ENCODE measurements at places on chromosomes 5 and 9. TPM values are rescaled to one million over a fixed set of nuclear protein-coding genes. Genes with fewer than 3 reads are reported as not detected.

DNA sequence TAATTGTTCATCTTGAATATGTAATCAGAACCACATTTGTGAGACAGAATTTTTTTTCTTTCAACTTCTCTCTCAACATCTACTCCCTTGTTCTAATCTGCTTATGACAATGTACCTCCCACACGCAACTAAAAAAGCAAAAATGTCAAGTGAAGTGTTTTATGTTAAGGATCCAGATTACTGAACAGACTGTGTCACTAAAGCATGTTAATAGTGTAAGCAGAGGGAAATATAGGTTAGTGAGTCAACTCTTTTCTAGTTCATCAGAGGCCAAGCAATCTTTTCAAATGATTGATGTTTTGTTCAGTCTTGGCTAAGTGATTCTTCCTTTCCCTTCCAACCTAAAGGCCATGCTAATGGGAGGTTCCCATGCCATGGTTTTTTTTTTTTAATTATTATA, 34.7 kb upstream of the IDNK start:
- DNase-seq: no peak

DNA sequence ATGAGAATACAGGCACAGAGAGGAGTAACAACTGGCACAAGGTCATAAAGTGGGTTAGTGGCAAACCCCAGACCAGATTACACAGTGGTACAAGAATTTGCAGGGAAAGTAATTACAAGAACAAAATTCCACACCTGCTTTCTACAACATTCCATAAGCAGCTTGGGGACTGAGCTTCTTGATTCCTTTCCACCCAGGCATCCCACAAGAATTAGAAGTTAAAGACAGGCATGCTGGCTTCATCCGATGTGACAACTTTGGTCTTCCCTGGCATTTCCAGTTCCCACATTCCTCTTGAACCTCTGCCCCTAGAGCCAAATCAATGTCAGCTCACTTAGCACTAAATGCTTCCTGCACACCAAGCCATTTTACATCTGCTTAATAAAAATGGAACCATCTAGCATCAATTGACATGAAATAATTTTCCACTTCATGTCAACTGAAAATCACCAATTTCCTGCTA, 435.8 kb upstream of the PAPPA start:
- no peak for DNase-seq

DNA sequence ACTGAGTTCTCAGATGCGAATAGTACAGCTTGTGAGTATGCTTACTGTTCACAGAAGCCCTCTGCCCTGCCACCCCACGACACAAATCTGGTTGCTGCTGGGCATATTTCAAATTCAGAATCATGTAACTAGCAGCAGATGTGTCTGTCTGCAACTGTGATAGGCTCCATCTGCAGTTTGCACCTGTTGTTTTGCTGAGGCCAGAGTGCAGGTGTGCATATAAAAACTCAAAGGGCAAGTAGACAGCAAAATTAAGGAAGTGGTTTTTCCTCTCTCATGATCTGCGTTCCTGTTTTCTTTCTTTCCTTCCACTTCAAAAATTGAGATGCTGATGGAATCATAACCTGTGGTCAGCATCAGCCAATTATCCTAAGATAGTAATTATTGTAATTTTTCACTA, 1000.5 kb downstream of the PTPRD start:
- DNase-seq: no peak

DNA sequence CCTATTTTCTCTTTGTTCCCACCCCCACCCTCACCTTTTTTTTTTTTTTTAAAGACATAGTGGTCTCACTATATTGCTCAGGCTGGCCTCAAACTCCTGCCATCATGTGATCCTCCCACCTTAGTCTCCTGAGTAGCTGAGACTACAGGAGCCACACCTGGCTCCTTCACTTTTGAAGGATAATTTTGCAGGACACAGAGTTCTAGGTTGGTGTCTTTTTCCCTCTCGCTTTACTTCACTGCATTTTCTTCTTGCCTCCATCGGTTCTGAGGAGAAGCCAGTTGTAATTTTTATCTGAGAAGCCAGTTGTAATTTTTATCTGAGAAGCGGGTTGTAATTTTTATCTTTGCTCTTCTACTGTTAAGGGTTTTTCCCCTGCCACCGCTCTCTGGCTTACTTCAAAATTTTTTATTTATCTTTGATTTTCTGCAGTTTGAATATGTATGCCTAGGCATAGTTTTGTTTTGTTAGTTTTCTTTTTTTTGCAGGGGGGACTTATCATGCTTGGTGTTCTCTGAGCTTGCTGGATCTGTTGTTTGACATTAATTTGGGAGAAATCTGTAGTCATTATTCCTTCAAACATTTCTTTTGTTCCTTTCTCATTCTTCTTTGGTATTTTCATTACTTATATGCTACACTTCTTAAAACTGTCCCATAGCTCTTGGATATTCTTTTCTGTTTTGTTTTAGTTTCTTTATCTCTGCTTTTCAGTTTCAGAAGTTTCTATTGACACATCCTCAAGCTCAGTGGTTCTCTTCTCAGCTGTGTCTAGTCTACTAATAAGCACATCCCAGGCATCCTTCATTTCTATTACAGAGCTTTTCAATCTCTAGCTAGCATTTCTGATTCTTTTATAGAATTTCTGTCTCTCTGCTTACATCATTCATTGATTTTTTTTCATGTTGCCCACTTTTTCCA, 148.2 kb upstream of the CHD1 start:
- DNase-seq: no peak

GRCh38 chr9:82777366-82777765, 285.6 kb downstream of the RASEF start:
- no peak for DNase-seq

The ARSB gene
- 8.8 TPM for total RNA-seq

DNA sequence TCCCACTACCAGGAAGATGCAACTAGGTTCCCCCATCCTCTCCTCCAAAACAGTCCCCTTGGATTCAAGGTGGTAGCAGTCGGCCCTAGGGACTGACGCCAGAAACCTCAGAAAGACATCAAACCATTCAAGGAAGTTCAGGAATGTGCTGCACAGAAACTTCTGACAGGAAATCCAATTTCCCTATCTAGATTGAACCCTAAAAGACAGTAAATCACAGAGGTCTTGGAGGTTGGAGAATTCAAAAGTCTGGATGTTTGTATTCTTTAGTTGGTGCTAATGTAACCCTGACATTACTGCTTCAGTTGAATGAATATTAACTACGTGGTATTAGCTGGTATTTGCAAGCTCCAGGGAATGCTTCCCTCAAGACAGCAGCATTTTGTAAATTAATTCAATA, 125.3 kb downstream of the SYK start:
- no peak for DNase-seq

- DNase-seq: no peak
Measured at GRCh38 chr5:106639488-106639887, 1031.2 kb downstream of the EFNA5 start.

The FAM200C gene
- 0.83 TPM for total RNA-seq

All from activated CD8-positive, alpha-beta T cell treated with anti-CD3 and anti-CD28 coated beads for 36 hours (primary cell).